Activated CD4-positive, alpha-beta memory T cell treated with anti-CD3 and anti-CD28 coated beads, Interleukin-2, amount 10 ng/mL, durations not matched to agents 7 days and 5 days (primary cell): ENCODE measurements at places on chromosomes 7 and 10. TPM values are rescaled to one million over a fixed set of nuclear protein-coding genes. Genes with fewer than 3 reads are reported as not detected.

DNA sequence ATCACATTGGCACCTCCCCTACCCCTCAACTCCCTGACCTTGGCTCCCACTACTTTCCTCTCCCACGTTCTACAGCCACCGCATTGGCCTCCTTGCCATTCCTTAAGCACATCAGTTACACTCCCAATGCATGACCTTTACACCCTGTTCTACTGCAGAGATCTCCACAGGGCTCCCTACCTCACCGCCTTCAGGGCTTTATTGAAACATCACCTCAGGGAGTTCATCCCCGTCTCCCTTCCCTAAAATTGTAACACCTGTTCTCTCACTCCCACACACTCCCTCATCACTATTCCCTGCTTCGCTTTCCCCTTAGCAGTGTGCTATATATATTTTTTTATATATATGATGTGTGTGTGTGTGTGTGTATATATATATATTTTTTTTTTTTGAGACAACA, 18.5 kb downstream of the CNNM1 start:
- H3K27me3 ChIP-seq: peaks cover 16% of the 10 kb centered on the region
- no peak for DNase-seq

DNA sequence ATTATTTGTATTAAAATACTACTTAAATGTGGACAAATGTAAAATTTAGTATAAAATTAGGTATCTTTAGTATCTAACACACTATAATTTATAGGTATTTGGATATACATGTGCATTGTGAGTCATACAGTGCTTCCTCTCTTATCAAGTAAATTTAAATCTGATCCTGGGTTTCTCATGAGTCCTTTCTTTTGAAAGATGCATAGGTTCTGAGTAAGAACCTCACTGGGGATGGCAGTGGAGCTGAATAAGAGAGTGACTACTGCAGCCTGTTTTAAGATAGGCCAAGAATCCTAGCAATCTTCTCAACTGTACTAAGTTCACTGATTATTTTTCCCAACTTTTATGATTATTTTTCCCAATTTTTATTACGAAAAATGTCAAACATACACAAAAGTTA, 16.2 kb downstream of the CEP55 start:
- no peak overlapping the region for H3K27ac ChIP-seq
- no peaks in the 10 kb centered on the region for H3K27me3 ChIP-seq
- H3K4me1 ChIP-seq: peaks cover 30% of the 10 kb centered on the region
- peaks cover 71% of the 10 kb centered on the region for H3K36me3 ChIP-seq
- H3K4me3 ChIP-seq: no peak overlapping the region

GRCh38 chr10:63622097-63622496, 100.9 kb downstream of the REEP3 start:
- H3K4me1 ChIP-seq: no peaks in the 10 kb centered on the region
- no peak overlapping the region for H3K27ac ChIP-seq
- H3K36me3 ChIP-seq: peaks cover 11% of the 10 kb centered on the region
- no peaks in the 10 kb centered on the region for H3K27me3 ChIP-seq
- H3K4me3 ChIP-seq: no peak overlapping the region

- DNase-seq: no peak
- H3K36me3 ChIP-seq: peaks cover 24% of the 10 kb centered on the region
- no peak overlapping the region for H3K4me3 ChIP-seq
- peaks cover 58% of the 10 kb centered on the region for H3K4me1 ChIP-seq
Observed at GRCh38 chr10:32327364-32327691, 19.6 kb downstream of the EPC1 start.

Gene LRIT1
- total RNA-seq: not detected

Gene LIPM
- total RNA-seq: not detected

Gene CALHM3
- total RNA-seq: 0.53 TPM

Gene SPDYE2B
- not detected for total RNA-seq
